ENCODE measurements at places on chromosomes 4 and X.

DNA sequence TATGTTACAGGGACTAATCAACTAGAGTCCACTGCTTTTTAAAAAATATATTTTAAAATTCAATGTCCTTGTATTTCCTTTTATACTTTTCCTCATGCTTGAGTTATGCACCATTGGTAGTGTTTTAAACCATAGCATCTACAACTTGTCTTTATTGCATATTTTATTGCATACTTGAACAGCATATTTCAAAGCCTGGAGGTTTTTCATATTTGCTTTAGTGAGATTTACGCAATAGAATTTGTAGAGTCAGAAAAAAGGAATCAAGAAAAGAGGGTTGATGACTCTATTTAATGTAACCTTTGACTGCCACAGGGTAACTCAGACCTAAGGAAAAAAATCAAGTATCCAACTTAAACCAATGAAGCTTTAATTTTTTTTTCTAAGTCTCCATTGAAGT, 1165.7 kb upstream of the IGFBP7 start:
- DNase-seq = no peak

GRCh38 chr4:185872747-185873380, 60.9 kb upstream of the SORBS2 start:
- DNase-seq = no peak

DNA sequence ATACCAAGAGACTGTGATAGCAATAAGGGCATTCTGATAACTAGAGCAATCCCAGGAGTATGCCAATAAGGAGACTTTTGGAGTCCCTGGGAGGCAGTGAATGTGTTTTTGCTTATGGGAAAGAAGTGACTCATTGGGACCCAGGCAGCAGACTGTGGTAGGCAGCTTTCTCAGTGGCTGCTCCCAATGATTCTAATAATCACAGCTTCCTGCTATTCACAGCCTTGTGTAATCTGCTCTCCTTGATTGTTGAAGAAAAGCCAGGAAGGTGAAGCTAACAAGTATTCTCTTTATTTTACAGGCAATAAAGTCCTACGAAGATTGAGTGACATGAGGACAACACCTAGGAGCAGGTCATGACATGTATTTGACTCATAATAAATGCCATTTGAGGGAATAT, 70.3 kb upstream of the DDX60 start:
- no peak for DNase-seq

GRCh38 chr4:89483833-89484232, 176.2 kb upstream of the GPRIN3 start:
- DNase-seq = no peak

DNA sequence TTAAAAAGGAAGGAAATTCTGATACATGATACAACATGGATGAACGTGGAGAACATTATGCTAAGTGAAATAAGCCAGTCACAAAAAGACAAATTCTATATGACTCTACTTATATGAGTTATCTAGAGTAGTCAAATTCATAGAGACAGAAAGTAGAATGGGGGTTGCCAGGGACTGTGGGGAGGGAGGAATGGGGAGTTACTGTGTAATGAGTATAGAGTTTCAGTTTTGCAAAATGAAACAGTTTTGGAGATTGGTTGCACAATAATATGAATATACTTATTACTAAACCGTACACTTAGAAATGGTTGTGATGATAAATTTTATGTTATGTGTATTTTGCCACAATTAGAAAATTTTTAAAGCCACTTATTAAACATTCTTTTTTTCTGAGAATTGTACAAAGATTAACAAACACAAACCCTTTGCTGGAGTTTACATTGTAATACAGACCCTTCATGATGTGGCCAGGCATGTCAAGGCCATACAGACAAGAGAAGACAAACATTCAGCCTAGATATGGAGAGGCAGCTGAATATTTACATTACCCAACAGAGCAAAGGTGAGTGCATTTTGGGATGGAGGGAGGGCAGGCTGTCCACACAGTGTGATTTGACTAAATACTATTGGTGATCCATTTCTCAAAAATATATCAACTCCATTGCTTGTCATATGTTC, 21.2 kb upstream of the GPC3 start:
- DNase-seq = no peak

DNA sequence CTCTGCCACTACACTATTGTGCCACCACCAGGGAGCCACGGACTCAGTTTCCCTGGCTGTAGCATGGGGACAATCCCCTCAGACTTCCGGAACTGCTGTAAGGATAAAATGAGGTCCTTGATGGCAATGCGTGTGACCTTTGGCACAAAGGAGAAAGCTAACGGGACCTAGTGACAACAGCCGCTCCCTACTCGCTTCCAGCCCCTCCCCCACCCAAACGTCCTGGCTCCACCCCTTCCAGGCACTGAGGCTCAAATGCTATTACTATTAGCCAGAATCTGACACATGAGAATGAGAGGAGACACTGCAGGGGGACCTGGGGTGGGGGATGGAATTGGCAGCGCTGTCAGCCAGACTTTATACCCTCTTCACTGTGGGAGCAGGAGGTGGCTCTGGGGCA, 5.4 kb upstream of the DUSP9 start:
- DNase-seq = no peak

DNA sequence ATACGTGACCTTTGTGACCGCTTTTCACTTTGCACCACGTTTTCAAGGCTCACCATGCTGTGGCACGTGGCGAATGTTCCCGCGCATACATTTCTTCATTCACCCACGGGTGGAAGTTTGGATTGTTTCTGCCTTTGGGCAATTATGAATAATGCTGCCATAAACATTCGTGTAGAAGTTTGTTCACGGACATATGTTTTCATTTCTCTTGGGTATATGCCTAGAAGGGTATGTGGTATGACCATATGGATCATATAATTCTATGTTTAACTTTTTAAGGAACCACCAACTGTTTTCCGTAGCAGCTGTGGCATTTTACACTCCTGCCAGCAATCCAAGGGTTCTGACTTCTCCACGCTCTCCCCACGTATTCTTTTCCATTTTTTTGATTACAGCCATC, 60.9 kb upstream of the MXD4 start:
- no peak for DNase-seq
